ENCODE measurements at places on chromosomes 1 and 21. TPM values are rescaled to one million over a fixed set of nuclear protein-coding genes. Genes with fewer than 3 reads are reported as not detected.

Gene COL8A2
- total RNA-seq: 12.5 TPM

Gene KRTAP13-1
- not detected for total RNA-seq

Gene PHLDA3
- 98.3 TPM for total RNA-seq

Gene CNR2
- not detected for total RNA-seq

Gene RNU1-1
- under 0.01 TPM for total RNA-seq

Gene GNG4
- total RNA-seq: 3.0 TPM

Gene RNU1-4
- total RNA-seq: 2,224 TPM

Gene LCE2A
- total RNA-seq: 2.2 TPM

Gene MARK1
- 1.7 TPM for total RNA-seq

Gene CD2
- not detected for total RNA-seq

Gene FAM131C
- total RNA-seq: 0.33 TPM

Gene TP73
- total RNA-seq: under 0.01 TPM

Gene LCE1B
- total RNA-seq: not detected

Gene MTARC1
- 2.6 TPM for total RNA-seq

Gene CELA2A
- not detected for total RNA-seq

Gene OLIG2
- total RNA-seq: not detected

Gene CDC7
- 15.5 TPM for total RNA-seq
